ENCODE measurements at places on chromosomes 12 and 14. TPM values are rescaled to one million over a fixed set of nuclear protein-coding genes. Genes with fewer than 3 reads are reported as not detected.

Gene AREL1
- total RNA-seq, result 28.9 TPM

Gene B4GALNT3
- total RNA-seq, result 7.1 TPM

Gene CHPT1
- total RNA-seq, result 40.1 TPM

Gene FAM90A1
- total RNA-seq, result 0.23 TPM

Gene AMIGO2
- total RNA-seq, result 224 TPM

Gene RTL1
- not detected for total RNA-seq

Gene ACOT4
- total RNA-seq, result 5.6 TPM

Gene KRT72
- not detected for total RNA-seq

Gene PRH2
- total RNA-seq, result not detected

Gene HSPB8
- total RNA-seq, result 32.3 TPM

Gene PRR4
- 0.29 TPM for total RNA-seq

Gene KRT86
- total RNA-seq, result 2.2 TPM

Gene TAPBPL
- total RNA-seq, result 6.5 TPM

Gene CFAP73
- not detected for total RNA-seq

Gene KRT79
- total RNA-seq, result not detected

Gene SDR9C7
- not detected for total RNA-seq

Gene SPIC
- not detected for total RNA-seq

Gene APOLD1
- total RNA-seq, result 1.5 TPM
